Type B pancreatic cell (in vitro differentiated cells): ENCODE measurements at places on chromosomes 7 and 10. TPM values are rescaled to one million over a fixed set of nuclear protein-coding genes. Genes with fewer than 3 reads are reported as not detected.

Gene RTKN2
- total RNA-seq, result 3.2 and 10.0 TPM in 2 replicates

DNA sequence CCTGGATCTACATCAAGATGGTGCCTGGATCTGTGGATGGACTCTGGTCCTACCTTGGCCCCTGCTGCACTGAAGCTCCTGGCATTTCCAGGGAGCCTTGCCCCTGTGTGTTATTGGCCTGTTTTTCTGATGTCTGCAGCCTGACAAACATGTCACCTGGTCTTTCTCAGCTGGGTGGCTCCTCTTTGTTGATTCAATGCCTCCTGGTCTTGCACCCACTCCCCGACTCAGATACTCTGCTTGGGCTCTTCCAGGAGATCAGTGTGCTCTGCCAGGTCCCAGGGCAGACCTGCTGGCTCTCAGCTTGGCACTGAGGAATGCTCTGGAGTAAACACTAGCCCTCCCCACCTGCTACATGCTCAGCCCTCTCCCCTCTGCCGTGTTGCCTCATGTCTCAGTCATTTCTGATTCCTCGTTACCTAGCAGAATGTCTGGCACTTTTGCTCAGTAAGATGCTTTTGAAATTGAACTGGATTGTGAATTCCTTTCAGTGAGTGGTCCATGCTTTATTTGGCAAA lies 253.3 kb upstream of the BMPER start:
- no peak for DNase-seq

GRCh38 chr7:28102797-28103196 lies 77.8 kb downstream of the JAZF1 start:
- no peak for DNase-seq

- DNase-seq, result no peak
These were observed 1.6 kb downstream of the CDK14 start for GRCh38 chr7:90597563-90598253.

GRCh38 chr7:73881352-73882046 lies 20.5 kb downstream of the TMEM270 start:
- DNase-seq, result no peak
